ENCODE measurements at places on chromosomes 7 and 10. TPM values are rescaled to one million over a fixed set of nuclear protein-coding genes. Genes with fewer than 3 reads are reported as not detected.

Gene LLCFC1
- not detected for total RNA-seq

Gene MYL10
- not detected for total RNA-seq

Gene ASZ1
- not detected for total RNA-seq

Gene CALML5
- not detected for total RNA-seq

Gene MUC3A
- total RNA-seq, result 9.4 TPM

Gene UNCX
- total RNA-seq, result not detected

Gene ZNF487
- total RNA-seq, result 1.8 TPM

Gene HMX2
- total RNA-seq, result not detected

Measured in left lobe of liver (tissue), 2 donors.